GM23248 (cell line): ENCODE measurements at places on chromosomes 16 and 17.

GRCh38 chr16:77822661-77823060 lies 34.3 kb downstream of the VAT1L start:
- DNase-seq = no peak

DNA sequence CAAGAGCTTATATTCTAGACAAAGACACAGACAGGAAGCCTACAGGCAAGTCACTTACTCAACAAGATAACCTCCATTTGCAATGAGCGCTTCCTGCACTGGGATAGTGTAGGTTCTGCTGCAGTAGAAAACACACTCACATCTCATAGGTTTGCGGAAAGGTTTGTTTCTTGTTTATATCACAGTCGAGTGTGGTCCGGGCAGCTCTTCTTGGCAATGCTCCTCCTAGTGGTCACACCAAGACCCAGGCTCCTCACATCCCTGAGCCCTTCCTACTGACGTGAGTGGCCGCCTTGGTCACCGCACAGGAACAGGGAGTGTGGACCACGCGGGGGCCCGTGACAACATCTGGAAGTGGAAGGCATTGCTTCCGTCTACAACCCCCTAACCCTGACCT lies 48.0 kb upstream of the RBFOX3 start:
- peak; percentile 38 for DNase-seq

GRCh38 chr17:5133311-5133710 lies 17.5 kb downstream of the USP6 start:
- DNase-seq = no peak

DNA sequence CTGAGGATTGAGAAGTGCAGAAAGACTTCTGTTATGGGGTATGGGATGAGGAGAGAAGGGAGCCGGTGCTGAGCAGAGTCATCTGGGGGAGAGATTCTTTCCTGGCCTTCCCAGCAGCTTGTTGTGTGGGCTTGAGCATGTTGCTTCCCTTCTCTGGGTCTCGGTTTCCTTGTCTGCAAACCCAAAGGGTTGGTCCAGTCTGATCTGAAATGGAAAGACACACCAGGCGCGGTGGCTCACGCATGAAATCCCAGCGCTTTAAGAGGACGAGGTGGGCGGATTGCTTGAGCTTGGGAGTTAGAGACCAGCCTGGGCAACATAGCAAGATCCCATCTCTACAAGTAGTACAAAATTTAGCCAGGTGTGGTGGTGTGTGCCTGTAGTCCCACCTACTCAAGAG lies 6.0 kb downstream of the SOCS3 start:
- DNase-seq = no peak

GRCh38 chr17:75873587-75874322 lies 4.6 kb downstream of the TRIM47 start:
- DNase-seq = no peak

- peak; percentile 74 for DNase-seq
These were observed 20.4 kb upstream of the YPEL2 start for GRCh38 chr17:59311051-59311468.

DNA sequence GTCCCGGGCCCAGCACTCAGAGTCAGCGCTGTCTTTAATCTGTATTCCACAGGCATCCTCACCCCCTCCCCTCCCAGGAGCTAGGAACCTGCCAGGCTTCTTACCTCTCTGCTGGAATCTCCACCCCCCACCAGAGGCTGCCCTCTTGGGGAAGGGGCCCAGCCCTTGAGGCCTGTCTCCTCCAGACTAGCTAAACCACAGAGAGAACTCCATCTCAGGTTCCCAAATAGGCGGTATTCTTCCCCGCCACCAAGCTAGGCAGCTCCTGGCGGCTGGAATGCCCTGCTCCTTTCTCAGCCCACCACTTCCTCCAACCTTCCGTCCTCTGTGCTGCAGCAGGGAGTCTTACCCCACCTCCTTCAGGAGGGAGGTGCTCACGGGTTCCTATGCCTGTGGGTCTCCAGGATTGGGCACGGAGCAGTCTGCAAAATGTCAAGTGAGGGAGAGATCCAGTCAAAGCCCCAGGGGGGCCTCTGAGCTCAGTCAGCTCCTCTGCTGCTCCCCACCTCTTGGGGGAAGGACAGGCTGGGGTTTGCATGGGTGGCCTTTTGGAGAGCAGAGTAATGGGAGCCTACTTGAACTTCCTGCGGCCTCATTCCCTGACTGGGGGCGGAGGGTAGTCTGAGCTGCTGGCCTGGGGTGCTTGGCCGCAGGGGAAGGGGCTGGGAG lies 55.7 kb downstream of the SREBF1 start:
- DNase-seq = no peak

GRCh38 chr17:2179615-2180295 lies 123.8 kb downstream of the SMG6 start:
- peak; percentile 94 for DNase-seq

DNA sequence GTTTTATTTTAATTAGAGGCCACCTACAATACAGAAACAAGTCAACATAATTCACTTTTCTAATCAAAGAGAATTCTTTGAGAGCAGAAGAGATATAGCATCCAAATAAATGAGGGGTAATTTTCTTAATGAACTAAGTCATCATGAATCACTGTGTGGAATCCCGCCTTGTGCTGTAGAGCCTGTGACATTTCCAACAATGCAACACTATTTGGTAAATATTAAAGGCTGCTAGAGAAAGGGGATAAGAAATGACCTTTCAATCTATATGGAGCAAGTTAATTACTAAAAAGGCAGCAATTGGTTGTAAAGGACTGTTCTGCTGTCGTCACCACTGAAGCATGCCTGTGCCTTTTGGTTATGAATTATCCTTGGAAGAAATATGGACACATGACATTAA lies 345.7 kb upstream of the MAF start:
- DNase-seq = no peak

- no peak for DNase-seq
These were observed 10.2 kb downstream of the TEX2 start for GRCh38 chr17:64252831-64253230.

DNA sequence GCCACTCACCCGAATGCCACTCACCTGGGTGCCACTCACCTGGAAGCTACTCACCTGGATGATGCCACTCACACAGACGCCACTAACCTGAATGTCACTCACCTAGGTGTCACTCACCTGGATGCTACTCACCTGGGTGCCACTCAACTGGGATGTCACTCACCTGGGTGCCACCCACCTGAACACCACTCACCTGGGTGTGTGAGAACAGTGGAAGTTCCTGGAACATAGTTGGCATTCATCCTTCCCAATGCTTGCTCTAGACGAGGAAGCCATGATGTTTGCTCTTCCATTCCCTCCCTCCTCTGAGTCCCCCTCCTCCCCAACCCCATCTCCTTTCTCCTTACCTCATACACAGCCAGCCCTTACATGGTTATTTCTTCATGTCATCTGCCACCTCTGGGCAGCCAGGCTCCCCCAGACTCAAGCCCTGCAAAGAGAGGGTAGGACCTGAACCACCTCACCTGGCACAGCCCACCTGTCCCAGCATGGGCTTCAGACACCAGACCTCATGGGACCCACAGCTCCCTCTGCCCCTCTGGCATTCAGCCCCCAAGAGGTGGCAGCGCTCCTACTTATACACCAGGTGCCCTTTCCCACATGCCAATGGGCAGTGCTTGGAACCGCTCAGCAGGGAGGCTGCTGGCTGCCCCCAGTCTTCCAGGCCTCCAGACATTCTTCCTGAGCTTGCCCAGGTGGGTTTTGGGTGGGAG lies 171.8 kb upstream of the FOXF1 start:
- DNase-seq = peak; percentile 36

DNA sequence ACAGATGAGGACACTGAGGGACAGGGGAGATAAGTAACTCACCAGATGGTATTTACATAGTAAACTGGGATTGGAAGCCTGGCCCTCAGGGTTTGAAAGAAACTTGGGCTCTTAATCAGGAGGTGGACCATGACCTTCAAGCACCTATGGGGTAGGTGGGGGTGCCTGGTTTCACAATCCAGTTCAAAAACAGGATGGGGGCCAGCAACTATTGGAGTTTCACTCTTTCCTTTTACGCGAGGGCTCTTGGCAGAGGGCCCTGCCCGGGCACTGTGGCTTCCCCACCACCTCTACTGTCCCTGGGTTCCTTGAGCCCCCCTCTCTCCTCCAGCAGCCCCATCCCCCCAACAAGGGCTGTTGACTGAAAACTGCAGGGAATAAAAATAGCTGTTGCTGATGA lies 11.3 kb upstream of the PRR29 start:
- DNase-seq = no peak

DNA sequence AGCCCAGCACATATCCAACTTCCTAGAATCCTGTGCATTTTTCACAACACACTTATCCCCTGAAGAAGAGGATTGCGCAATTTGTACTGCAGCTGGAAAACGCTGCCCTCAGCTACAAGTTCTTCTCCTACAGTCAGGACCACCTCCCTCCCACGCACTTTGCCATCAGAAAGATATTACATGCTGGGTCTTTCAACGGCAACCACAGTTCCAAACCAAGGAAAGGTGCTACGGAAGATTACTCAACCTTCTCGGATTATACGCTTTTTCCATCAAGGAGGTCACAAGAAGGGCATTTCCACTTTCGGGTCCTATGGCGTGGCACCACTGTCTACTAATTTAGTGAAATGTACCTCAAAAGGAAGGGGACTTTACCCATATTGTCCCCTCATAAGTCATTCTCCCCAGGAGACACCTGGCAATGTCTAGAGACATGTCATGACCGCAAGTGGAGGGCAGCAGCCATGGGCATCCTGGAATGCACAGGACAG lies 35.2 kb downstream of the USP7 start:
- DNase-seq = peak; percentile 14
